Stimulated activated CD4-positive, alpha-beta T cell treated with anti-CD3 and anti-CD28 coated beads, Interleukin-4, amount 100 ng/mL, for 48 hours (primary cell): ENCODE measurements at places on chromosomes 2 and 18.

DNA sequence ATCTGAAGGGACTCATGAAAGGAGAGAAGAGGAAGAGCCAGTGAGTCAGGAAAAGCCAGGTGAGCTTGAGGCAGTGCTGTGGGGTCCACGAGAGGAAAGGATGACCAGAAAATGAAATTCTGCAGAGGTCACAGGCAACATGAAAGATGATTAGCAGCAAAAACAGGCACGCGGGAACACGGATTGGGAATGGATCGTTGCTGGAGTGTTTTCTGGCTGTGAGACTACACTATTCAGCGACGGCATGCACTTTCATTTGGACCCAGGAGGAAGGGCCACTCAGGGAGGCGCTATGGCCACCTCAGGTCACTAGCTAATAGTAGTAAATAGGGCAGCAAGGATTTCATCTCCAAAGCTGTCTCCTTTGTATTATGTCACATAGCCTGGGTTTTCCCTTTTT, 44.8 kb downstream of the ZNF532 start:
- no peak for DNase-seq

GRCh38 chr2:149388120-149388816, 57.9 kb downstream of the LYPD6 start:
- DNase-seq: no peak

GRCh38 chr18:79372461-79372860, 23.3 kb upstream of the NFATC1 start:
- DNase-seq: no peak

GRCh38 chr2:15912203-15912602, 28.1 kb upstream of the MYCN start:
- no peak for DNase-seq

DNA sequence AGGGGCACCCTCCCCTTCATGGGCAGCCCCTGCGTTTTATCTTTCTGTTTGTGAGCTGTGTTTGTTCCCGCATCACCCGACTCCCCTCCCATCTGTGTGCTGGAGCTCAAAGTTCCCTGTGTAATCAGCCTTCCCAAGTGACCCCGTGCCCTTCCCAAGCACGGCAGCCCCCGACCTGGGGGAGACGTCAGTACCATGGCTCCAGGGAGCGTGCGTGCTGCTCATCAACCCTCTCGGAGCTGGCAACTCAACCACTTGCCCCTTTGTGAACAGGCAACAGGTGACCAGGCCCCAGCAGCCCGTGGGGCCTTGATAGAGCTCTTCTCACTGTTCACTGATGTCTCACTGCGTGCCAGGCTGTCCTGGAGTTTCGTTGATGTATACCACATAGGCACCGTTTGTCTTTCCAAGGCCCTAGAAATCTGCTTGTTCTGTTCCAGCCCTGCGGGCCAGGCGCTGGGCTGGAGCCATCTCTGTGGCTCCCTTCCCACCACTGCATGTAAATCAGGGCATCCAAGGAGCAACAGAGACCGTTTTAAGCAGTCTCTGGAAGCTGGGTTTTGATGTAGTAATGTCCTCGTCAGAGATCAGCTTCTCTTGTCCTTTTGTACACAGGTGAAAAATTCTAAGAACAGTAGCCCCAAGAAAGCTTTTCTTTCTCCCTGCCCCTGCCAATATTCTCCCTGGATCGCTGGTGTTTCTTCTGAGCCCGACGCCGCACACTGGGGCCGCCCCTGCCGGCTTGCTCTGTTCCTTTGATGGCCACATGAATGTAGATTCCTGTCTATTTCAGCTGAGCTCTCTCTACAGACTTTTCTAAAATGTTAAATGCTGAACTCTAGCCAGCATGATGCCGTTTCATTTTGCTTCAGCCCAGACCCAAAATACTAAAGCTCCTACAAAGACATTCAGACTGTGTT, 107.0 kb upstream of the PTPRM start:
- DNase-seq: no peak
